Activated T-cell treated with anti-CD3 and anti-CD28 coated beads for 24 hours (primary cell): ENCODE measurements at places on chromosomes 5 and 9.

GRCh38 chr9:124770359-124771020 is 621 bp downstream of the NR6A1 start:
- DNase-seq: no peak

DNA sequence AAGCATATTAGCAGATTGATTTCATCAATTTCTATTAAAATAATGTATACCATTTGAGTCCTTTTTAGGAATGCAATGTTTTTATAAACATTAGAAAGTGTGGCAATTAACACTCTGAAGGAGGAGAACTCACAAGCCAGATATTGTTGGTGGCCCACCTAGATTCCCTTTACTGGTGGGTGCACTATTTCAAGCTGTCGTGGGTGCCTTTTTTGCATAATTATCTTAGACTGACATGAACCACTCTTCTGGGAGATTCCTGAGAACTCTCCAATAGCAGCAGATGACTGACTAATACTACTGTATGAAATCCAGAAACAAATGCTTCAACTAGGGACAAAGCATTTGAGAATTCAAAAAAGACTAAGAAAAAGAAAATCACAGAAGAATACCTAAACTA is 526.0 kb downstream of the CDH18 start:
- no peak for DNase-seq

DNA sequence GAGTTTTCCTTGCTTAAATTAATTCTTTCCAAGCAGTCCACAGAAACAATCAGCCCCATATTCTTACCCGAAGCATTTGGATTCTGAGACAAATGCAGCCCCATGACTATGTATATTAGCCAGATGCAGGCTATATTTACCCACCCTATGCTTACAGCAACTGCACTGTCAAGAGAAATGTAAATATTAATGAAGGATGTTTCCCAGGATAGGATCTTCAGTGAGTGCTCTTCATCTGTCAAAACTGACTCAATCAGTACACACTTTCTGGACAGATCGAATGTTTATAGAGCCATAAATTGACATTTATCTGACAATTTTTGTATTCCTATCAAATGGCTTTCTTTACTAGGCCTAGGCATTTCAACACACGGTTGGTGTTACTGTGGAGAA is 725.3 kb upstream of the SEMA6A start:
- no peak for DNase-seq

DNA sequence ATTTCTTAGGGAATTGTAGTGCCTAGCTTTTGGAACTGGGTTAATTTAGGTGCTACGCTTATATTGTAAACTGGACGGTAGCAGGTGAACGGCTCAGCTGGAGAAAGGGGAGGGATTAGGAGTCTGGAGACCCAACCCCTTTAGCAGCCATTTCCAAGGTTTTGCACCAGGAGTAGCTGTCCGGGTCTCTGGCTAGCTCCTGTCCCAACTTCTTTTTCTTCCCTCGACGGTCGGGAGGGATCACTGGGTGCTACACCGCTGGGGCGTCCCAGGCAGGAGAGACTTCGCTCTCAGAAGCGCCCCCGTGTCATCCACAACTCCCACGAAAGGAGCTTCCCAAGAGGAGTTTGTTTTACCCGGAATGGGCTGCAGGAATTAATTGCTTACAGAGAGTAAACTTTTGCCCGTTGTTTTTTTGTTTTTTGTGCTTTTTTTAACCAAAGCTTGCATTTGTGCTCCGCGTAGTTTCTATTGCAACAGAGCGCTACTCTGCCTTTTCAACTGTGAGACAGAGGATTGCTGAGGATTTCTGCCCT is 1640.9 kb upstream of the C9orf72 start:
- no peak for DNase-seq

- no peak for DNase-seq
Measured at GRCh38 chr9:133153227-133154096, 10.3 kb downstream of the GBGT1 start.

- DNase-seq: no peak
Measured at GRCh38 chr5:2703041-2703440, 48.4 kb downstream of the IRX2 start.

GRCh38 chr9:137787786-137788505 is 89.6 kb upstream of the CACNA1B start:
- DNase-seq: no peak

DNA sequence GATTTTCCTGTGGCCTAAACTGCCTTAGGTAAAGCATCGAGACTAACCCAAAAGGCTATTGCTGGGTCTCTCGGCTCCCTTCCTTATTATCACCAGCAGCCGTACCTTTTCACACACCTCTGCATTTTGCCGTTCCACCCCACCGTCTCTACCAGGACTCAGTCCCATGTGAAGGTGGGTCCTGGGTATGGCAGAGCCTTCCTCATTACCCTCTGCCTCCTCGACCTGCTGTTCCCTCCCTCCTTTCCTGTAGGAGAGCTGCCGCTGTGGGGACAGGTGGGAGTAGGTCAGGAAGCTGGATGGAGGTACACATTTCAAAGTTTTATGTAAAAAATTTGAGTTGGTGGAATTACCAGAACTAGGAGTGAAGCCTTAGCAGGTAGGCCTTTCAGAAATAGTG is 1.8 kb downstream of the CCL28 start:
- no peak for DNase-seq

DNA sequence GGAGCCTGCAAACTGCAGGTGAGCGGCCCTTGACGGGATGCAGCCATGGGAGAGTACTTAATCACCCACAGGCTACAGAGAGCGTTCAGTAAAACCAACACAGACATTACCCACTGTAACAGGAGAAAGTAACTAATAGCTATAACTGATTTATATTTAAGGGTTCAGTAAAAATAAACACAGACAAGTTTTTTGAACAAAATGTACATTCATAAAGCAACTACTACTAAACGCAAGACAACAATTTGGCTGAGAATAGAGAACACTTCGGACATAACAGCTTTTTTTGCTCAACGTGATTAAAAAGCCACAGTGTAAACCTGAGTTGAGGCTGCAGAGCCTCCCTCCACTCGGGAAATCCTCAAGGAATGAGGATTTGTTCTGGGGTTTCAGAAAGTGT is 61.7 kb downstream of the LIFR start:
- no peak for DNase-seq

DNA sequence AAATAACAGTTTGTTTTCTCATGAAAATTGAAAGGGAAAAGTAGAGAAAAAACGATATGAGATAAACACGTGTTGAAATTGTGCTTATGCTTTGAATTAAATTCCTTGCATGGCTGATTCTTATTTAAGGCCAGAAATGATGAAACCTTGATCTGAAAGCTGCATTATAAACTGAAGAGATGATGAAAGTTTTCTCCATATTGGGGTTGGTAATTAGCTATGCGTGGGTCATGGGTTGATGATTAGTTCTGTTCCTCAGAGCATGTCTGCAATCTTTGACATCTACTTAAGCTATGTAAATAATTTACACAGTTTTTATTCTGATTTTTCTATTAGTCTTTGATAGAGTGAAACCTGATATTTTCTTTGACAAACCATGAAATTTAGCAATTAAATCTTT is 264.1 kb downstream of the CD180 start:
- no peak for DNase-seq

DNA sequence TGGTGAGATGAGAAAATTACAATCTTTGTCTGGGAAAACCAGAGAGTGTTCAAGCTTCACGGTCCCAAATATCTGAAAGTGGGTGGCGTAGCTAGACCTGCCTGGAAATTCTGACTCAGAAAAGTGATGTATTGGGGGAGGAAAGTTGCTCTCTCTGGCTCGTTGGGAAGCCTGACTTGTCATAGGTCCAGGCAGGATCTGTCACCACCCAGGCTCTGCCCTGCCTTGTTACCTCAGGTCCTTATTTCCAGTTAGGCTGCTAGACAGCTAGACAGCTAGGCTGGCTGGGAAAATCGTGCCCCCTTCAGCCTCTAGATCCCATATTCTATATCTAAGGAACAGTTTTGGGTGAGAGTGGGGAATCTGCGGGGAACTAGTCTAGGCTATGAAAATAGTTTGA is 41.0 kb upstream of the HCN1 start:
- no peak for DNase-seq

GRCh38 chr9:37085233-37085632 is 35.1 kb upstream of the ZCCHC7 start:
- DNase-seq: no peak
